Stimulated activated CD8-positive, alpha-beta memory T cell treated with anti-CD3 and anti-CD28 coated beads, Interleukin-7, amount 100 ng/mL, for 1 hour (primary cell): ENCODE measurements at places on chromosomes 3 and 15.

DNA sequence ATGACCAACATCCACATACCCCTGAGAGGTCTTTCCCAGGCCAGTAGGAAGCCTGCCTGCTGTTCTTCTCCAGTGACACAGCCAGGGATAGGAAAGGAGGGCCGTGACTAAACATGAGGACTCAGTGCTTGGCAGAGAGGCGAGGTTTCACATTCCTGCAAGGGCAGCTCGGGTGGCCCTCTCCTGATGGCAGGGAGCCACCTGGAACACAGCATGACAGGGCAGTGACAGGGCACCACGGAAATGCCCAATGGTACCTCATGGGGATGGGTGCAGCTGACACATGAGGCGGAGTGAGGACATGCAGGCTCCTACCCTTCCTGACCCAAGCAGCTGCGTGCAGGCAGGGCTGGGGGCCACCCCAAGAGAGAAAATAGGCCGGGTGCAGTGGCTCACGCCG, 7.4 kb upstream of the TGM5 start:
- DNase-seq = no peak

- no peak for DNase-seq
Measured at GRCh38 chr3:131729643-131730017, 226.9 kb upstream of the MRPL3 start.

- no peak for DNase-seq
Measured at GRCh38 chr3:113545594-113545993, 13.2 kb downstream of the SIDT1 start.

DNA sequence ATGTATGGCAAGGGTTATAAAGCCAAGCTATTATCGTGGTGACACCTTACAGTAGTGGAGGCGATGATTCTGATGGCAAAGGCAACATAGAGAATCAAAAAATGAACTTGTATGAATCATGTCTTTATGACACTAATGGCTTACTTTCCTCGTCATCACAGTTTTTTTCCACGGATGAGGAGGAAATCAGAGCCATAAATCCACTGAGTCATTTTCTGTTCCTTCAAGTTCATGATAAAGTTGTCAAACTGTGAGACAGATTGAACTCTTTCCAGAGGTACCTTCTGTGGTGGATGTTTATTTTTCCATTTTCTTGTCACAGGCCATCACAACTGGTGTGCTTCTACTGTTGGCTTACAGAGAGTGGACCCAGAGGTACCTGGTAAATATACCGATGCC, 8.5 kb downstream of the TMEM212 start:
- DNase-seq = no peak

DNA sequence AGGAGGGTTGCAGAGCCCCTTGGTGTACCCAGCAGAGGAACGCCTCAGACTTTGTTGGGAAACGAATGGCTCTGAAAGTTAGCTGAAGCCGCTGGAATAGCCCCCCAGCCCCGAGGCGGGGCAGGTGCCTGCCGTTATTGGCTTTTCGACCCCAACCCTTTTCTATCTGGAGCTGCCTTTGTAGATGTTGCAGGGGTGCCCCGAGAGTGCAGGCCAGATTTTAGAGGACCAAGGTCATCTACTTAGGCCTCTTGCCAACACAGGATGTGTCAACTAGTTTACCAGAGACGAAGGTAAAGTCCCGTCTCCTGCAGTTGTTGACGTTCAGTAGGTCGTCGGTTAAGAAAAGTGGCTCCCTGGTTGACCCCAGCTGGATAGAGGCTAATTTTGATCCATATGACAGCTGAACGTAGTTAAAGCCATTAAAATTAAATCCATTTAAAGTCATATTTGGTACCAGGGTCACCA, 579 bp upstream of the UBE3A start:
- no peak for DNase-seq

- DNase-seq = no peak
Measured at GRCh38 chr3:13785853-13786436, 93.9 kb downstream of the WNT7A start.

GRCh38 chr3:175383813-175384212, 524.7 kb downstream of the NAALADL2 start:
- DNase-seq = no peak

- no peak for DNase-seq
Measured at GRCh38 chr3:17738921-17739320, 3.5 kb downstream of the TBC1D5 start.

DNA sequence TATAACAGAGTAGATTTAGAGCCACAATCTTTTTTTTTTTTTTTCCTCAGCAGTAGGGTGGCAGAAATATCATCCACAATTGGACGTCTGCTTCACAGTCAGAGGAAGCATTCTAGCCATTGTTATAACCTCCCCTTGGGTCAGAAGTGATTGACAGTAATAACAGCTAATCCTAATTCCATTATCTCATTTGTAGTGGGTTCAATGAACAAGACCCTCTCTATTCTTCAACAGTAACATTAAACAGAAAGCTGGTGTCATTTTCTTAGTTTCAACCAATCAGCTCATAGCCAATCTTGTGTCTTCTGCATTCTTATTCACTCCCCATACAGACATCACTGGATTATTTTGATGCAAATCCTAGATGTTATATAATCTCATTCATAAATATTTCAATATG, 44.6 kb downstream of the QTRT2 start:
- DNase-seq = no peak

GRCh38 chr15:30671309-30671708, 45.4 kb downstream of the ARHGAP11B start:
- no peak for DNase-seq
